NCI-H2081 (cell line): ENCODE measurements at places on chromosomes 2 and 18.

DNA sequence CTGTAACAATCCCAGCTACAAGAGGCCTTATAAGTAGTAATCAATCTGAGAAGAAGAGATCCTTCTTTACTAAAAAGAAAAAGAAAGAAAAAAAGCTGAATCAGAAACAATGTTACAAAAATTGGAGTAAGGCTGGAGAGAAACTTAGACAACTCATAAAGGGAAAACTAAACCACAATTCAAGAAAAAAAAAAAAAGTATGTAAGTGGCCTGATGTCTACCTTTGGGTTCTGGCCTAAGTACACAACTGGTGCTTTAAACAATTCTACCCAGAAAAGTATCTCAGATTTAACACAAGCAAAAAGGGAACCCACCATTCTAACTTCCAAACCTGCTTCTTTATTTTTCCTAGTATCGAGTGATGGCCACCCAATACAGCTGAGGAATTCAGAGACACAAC lies 45.3 kb downstream of the ZNF521 start:
- DNase-seq = no peak

GRCh38 chr2:155176345-155176744 lies 477.9 kb downstream of the KCNJ3 start:
- no peak for DNase-seq

GRCh38 chr2:94769733-94770132 lies 101.5 kb upstream of the TEKT4 start:
- DNase-seq = no peak

GRCh38 chr2:237883951-237884446 lies 24.6 kb downstream of the RAMP1 start:
- DNase-seq = no peak

GRCh38 chr18:42850174-42851083 lies 265.1 kb downstream of the RIT2 start:
- DNase-seq = peak; percentile 87

GRCh38 chr2:231996797-231997540 lies 35.5 kb downstream of the DIS3L2 start:
- DNase-seq = no peak

- no peak for DNase-seq
Measured at GRCh38 chr2:38033646-38034045, 42.3 kb downstream of the CYP1B1 start.

DNA sequence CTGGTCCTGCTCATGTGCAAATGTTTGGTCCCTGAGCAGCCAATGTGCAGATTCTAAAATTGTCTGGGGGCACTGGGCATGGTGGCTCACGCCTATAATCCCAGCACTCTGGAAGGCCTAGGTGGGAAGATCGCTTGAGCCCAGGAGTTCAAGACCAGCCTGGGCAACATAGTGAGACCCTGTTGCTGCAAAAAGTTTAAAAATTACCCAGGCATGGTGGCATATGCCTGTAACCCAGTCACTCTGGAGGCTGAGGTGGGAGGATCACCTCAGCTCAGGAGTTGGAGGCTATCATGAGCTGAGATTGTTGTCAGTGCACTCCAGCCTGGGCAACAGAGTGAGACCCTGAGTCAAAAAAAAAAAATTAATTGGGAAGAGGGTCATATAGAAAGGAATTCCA lies 5.1 kb downstream of the LIPG start:
- no peak for DNase-seq

DNA sequence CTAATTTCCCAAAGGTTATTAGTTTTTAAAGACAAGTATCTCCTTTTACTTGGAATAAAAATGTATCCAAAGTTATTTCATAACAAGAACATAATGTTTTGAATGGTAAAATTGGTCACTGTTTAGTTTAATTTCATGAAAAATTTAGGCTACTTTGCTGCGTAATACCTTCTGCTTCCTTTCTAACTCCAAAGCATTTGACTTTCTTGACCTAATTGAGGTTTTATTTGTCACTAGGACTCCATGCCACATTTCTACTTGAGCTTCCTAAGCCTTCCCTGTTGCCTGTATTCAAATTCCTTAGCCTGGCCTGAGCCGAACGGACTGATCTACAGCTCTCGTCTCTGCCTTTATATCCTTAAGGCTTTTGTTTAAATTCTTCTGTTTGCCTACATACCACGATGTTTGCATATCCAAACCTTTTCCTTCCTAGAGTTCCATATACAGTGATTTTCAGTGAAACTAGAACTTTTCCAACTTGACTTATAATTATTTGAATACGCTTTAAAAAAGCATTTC lies 25.1 kb downstream of the ARMC9 start:
- DNase-seq = no peak

- no peak for DNase-seq
Measured at GRCh38 chr2:47357483-47357882, 45.5 kb upstream of the MSH2 start.

GRCh38 chr18:75034937-75035336 lies 174.0 kb downstream of the PTGR3 start:
- no peak for DNase-seq

DNA sequence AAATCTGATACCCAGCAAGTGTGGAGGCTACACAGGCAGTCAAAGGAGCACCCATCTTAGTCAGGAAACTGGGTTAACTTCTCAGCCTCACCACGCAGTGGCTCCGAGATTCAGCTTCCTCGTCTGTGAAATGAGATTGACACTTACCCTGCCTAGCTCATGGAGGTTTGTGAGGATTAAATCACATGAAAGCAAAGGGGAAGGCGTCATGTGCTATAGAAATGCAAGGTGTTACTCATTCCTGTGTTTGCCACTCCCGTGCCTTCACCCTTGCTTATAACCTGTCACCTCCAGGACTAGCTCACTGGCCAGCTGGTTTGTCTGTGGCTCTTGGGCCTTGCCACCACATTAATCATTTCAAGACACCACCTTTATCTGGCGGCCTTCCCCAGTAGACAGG lies 118.9 kb upstream of the FOSL2 start:
- DNase-seq = no peak

GRCh38 chr2:33929467-33929866 lies 330.4 kb upstream of the FAM98A start:
- no peak for DNase-seq

GRCh38 chr18:13295894-13296293 lies 77.3 kb downstream of the LDLRAD4 start:
- no peak for DNase-seq

GRCh38 chr2:201467666-201468065 lies 16.1 kb downstream of the STRADB start:
- DNase-seq = no peak

DNA sequence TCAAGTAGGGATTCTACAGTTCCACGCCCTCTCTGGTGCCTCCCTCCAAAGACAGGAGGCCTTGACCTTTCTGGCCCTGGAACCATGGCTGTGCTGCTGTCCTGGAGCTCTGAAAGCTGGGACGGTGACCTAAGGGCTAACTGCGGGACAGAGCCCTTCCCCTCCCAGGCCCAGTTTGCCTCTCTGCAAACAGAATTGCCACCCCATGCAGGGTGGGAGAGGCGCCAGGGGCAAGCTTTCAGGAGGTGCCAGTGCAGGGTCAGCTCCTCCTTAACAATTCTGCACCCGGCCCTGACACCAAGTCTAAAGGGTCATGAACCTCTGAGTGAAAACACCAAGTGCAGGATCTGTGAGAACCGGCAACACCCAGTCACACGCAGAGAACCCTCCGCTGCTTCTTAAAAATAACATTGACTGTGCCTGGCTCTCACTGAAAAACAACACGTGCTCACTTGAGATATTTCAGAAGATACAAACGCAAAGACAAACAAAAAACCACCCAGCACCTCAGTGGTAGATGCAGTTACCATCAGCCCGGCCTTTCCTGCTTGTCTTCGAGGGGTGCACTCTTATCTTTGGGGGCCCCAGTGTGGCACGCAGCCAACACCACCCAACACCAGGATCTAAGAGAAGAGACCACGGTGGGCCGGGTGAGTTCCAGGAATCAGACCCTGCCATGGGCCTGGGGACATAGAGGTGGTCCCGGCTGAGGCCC lies 1.1 kb upstream of the SNED1 start:
- no peak for DNase-seq

GRCh38 chr2:53863538-53864227 lies 3.9 kb upstream of the GPR75 start:
- DNase-seq = no peak

DNA sequence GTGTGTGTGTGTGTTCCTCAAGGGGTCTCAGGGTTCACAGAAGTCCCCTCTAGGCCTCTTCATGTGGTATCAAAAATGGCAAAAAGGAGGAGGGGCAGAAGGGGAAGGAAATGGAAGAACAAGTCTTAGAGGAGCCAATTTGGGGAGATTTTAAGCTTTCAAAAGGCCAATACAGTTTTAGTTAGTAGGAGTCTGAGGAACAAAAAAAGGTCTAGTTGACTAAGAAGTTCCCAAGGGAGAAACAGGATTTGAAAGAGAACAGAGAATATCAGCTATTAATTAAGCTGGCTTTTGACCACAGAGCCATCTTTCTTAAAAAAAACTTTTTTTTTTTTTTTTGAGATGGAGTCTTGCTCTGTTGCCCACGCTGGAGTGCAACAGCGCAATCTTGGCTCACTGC lies 7.1 kb downstream of the RNF125 start:
- no peak for DNase-seq

DNA sequence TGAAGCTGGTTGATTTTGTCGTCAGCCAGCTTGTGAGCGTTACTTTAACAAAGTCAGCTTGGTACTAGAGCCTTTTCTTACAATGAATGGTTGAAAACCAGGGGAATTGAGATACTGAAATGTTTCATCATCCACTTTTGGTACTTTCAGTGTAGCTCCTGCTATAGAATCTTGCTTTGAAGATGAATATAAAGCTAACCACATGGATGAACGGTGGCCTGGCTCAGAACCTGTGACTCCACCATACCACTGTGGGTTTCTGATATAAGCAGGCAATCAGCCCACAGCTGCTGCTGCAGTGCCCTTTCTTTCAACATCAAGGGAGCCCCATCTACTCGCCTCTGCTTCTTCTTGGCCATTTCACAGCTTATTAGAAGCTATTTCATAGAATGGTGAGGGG lies 53.2 kb upstream of the GPR45 start:
- no peak for DNase-seq

GRCh38 chr2:174023591-174024523 lies 58.7 kb upstream of the SP3 start:
- no peak for DNase-seq

GRCh38 chr18:76495435-76496193 lies 572 bp upstream of the ZNF516 start:
- peak; percentile 56 for DNase-seq

- DNase-seq = no peak
Measured at GRCh38 chr2:239406316-239406995, 5.6 kb upstream of the HDAC4 start.

- DNase-seq = peak; percentile 24
Measured at GRCh38 chr2:86747711-86748639, 27.9 kb downstream of the RMND5A start.

DNA sequence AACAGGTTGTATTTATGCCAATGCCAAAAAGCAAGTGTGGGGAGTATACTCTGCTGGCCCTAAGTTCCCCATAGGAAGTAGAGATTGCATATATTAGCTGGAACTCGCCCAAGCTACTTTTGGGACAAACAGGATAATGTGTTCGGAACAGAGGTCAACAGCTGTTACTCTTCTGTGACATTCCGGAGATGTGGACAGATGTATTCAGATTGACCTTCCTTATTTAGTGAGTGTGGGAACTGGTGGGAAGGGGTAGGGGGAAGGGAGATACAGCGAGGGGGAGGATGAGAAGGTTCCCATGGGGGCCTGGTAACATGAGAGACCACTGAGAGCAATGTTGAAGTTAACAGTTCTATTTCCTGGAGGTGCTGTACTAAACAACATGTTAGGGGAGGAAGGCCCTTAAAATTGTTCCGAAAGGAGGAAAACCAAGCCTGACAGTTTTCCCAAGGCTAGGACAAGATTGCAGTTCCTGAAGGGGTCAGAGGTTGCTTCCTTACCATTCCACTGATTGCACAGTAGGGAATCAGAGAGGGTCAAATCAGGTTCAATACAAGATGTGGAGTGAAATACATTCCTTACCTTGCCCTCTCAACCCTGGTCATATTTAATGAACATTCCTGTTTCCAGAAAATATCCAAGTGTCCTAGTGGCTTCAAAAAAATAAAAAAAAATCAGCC lies 14.3 kb upstream of the CD28 start:
- no peak for DNase-seq

DNA sequence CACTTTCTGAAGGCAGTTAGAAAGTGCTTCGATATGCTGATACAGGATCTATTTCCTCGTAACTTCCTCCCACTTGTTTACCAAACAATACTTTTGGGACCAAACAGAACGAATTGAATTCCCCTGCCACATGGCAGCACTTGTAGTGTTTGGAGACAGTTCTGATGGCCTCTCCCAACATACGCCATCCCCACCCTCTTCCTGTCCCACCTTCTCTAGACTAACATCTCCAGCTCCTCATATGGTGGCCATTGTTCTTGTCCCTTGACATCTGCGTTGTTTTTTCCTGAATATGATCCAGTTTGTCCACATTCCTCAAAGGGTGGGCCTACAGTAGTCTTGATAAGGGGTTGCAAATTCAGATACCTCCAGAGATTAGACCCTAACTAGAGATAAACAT lies 53.4 kb upstream of the ANKRD44 start:
- no peak for DNase-seq

DNA sequence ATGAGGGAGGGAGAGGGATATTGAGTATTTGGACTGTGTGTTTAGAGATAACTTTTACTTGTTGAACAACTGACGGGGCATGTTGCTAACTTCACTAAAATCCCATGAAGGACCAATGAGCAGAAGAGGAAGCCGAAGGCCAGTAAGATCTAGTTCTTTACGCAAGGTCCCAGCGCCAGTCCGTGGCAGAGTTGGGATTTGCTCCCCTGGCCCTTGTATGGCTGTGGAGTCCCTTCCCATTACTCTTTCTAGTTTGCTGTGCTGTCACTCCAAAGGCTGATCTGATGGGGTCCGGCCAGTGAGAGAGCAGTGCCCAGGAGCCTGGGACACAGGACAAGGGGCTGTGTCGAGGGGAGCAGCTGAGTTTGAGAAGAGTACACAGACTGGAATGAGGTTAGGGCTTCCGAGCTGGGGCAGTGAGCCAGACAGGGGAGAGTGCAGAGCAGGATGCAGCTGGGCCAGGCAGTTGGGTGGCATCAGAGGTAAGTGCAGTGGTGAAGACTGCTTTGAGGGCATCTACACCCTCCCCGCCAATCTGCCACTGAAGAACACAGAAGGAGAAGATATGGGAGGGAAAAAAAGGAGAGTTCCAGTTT lies 692.9 kb upstream of the HS6ST1 start:
- DNase-seq = no peak
